Stimulated activated CD4-positive, alpha-beta T cell treated with anti-CD3 and anti-CD28 coated beads, Interleukin-4, amount 100 ng/mL, for 1 hour (primary cell): ENCODE measurements at places on chromosomes 1 and 21.
A peak's percentile ranks its signal among the peaks of the same experiment; 100 is the strongest.

DNA sequence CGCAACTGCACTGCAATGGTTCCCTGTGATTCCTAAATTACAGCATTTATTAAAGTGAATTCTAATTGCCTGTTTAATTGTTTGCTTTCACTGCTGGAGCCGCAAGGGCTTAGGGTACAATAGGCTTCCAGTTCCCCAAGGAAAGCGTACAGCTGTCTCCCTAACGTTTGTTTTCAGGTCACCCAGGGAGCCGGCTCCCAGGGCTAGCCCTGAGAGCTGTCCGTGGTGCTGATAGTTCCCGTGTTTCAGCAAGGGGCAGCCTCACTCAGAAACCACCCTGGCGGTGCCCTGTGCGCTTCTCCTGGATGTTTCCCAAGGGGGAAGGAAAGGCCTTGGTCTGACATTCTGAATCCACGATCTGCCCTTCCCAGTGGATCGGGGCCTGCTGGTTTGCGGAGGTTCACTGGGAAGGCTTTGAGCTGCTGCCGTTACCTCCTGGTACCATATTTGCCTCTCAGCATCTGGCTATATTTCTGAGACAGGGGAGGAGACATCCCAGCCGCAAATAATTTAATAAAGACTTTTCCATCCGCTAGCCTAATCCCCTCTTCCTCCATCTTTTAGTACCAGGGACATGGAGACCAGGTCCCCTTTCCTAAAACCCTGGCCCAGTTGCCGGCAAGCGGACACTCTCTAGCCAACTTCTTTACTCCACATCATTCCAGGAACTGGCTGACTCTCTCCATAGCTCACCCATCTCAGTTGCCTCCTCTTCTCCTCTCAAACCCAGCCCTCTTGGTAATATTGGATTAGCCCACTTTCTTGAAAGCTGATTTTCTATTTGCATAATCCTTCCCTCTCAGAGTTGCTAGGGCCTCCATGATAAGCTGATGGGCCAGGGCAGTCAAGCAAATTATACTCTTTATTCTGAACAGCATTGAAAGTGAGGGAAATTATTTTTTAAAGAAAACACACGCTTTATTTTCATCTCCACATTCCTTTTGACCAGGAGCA is 149.0 kb downstream of the IGSF21 start:
- DNase-seq = peak; percentile 7

GRCh38 chr1:222372221-222372620 is 175.7 kb downstream of the HHIPL2 start:
- no peak for DNase-seq

DNA sequence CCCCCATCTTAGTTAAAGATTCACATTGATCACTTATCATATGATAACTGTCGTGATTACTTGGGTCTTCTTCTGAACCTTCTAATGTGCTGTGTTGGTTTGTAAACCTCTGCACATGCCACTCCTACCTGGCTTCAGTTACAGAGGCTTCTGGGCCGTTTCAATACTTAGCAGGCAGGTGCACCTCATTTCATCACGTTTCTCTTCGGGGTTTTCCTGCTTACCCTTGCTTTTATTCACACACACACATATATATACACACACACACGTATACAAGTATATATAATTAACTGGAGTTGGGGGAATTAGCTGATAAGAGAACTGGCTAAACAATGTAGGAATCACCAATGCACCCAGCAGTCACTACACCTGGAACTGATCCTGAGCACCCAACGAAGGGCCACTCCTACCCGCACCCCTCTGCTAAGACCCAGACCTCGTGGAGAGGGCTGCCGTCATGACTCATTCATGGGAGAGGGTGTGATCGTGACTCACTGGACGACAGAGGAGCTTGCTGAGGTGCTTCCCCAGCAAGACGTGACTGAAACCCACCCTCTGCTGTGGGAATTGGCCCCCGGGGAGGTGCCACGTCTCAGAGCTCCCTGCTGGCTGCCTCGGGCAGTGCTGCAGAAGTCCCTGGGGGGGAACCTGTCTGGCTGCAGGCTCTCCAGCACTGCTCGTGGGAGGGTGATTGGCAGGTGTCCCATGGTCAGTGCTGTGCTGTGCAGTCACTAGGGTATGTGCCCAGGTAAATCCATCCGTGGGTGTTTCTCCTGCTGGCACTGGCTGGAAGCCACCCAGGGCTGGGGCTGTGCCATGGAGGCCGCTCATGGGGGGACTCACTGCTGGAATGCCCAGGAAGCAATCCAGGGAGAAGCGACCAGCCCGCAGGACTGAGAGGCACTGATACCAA is 166.6 kb downstream of the DYRK1A start:
- peak; percentile 7 for DNase-seq

DNA sequence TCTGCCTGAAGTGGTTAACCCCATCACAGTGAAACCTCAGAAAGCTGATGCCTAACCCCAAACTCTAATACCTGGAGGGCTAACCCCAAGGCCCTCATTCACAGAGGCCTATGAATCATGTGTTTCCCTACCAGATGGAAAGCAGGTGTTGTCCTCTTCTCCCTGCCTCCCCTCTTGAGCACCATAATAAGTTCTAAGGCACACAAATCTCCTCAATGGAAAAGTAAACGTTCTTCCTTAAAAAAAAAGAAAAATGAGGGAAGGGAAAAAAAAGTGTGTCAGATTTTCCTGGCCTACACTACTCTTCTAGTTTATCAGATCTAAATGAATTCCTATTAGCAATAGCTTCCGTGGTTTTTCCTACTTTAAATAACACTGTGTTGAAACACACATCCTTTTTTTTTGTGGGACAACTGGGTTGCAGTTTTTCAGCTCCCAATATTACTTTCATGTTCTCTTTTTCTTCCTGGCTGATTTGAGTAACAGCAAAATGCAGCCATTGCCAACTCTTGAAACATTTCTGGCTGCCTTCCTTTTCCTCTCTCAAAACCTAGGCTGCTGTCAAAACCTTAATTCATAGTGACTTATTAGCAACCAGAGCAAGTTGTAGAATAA is 43.2 kb downstream of the SLC44A3 start:
- no peak for DNase-seq

- DNase-seq = no peak
These were observed 50.3 kb upstream of the MPC2 start for GRCh38 chr1:167987174-167987573.

DNA sequence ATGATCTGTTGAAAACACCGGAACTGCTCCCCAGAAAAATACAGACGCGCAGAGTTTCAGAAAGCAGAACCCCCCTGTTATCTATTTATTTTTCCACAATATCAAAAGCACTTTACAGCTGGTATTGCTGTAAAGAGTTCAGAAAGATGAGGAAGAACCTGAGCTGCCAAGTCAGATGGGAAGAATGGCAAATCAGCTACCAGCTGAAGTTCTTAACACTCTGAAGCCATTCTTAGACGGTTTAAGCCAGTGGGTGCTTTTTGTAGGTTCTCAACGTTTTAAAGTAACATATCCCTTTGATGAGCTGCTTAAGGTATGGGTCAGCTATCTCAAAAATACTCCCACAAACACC is 714 bp upstream of the AKIRIN1 start:
- DNase-seq = no peak

DNA sequence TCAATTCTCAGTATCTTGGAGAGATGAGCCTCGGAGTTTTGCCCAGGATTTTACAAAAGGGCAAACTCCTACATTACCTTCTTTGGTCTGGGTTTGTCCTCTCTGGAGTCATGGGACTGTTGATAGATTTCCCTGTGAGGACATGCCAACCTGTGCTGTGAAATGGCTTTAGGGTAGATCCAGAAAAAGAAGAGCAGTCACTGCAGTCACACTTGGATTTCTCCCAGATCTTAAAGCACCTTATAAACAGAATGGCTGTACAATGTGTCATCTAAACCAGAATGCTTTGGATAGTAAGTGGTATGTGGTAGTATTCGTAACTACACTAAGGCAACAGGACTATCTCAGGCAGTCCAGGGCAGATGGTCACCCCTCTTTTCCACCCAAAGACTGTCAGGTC is 1.9 kb upstream of the CSRP1 start:
- no peak for DNase-seq

DNA sequence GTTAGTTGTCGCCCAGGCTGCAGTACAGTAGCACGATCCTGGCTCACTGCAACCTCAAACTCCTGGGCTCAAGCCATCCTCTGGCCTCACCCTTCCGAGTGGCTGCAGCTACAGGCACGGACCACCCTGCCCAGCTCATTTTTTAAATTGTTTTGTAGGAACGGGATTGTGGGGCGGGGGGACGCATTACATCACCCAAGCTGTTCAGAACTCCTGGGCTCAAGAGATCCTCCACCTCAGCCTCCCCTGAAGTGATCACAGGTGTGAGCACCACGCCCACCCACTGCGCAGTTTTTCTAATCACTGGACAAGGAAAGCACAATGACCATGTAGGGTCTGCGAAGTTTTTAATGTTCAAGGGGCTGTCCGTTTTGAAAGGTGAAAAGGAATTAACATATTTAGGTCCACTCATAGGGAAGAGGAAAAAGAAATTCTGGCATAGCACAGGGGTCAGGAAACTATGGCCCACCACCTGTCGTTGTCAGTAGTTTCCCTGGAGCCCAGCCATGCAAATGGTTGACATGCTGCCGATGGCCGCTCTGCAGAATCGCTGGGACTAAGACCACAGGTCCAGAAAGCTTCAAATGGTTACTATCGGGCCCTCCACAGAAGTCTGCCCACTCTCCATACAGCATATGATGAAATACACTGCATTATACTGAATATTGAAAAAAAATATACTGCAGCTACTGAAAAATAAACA is 26.0 kb downstream of the SETD4 start:
- no peak for DNase-seq

GRCh38 chr1:195345149-195345548 is 1263.1 kb downstream of the KCNT2 start:
- DNase-seq = no peak

DNA sequence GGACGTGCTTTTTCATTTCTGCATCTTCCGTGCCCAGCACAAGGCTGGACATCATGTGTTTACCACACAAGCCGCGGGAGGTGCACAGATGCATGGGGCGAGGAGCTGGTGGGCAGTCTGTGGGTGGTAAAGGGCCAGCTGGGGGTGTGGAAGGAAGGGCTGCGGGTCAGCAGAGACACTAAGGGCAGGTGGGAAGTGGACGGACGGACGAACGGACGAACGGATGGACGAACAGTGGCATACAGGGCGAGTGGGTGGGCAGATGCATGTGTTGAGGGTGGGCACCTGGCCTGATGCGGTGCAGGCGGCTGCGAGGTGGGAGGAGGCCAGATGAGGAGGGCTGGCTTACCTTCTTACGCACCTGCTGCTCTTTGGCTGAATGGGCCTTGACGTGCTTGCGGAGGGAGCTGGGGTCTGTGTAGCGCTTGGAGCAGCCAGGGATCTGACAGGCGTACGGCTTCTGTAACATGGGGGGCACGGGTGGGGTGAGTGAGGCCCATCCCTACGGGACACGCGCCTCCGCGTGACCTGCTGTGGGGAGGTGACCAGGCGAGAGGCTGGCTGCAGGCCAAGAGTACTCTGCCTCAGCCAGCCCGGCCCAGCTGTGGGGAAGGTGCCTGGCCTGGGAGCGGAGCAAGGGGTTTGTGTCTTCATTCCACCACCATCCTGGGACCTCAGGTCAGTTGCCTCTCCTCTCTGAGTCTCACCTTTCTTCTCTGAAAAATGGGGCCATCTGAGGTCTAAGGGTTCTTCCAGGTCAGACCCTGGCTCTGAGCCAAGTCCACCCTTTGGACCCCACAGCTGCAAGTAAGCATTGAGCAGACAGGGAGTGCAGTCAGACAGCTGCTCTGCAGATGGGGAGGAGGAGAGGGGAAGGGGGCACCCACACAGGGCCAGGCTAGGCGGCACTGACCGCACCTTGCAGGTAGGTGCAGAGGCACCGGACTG is 65.5 kb downstream of the DMRTB1 start:
- DNase-seq = no peak

GRCh38 chr1:187313115-187313514 is 484.4 kb downstream of the PLA2G4A start:
- no peak for DNase-seq

DNA sequence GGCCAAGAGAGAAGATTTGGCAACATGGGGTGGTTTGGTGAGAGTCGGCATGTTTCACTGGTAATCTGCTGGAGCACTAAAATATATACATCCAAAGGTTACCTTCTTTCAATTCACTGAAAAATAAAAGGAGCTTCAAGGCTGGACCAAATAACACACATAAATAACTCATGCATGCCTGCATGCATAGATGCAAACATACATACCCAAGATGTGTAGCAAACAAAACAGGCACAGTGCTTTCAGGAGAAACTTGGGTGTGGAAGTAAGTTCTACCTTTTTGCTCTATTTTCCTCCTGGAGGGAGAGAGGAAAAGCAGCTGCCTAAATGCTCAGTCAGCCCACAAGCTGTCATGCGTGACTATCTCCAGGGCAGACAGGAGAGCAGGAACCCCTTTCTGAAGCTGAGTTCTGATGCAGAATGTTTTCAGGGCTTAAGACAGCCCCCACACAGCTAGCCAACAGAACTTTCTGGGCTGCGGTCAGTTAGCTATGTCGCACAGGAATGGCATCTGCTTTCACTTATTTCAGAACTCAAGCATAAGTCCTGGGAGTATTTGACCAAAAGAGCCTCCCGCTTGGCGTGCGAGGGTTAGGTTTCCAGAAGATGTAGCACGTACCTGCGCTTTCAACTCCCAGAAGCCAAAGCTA is 166.2 kb downstream of the TOMM20 start:
- no peak for DNase-seq

- no peak for DNase-seq
These were observed 9.2 kb upstream of the OR1C1 start for GRCh38 chr1:247769603-247770002.

DNA sequence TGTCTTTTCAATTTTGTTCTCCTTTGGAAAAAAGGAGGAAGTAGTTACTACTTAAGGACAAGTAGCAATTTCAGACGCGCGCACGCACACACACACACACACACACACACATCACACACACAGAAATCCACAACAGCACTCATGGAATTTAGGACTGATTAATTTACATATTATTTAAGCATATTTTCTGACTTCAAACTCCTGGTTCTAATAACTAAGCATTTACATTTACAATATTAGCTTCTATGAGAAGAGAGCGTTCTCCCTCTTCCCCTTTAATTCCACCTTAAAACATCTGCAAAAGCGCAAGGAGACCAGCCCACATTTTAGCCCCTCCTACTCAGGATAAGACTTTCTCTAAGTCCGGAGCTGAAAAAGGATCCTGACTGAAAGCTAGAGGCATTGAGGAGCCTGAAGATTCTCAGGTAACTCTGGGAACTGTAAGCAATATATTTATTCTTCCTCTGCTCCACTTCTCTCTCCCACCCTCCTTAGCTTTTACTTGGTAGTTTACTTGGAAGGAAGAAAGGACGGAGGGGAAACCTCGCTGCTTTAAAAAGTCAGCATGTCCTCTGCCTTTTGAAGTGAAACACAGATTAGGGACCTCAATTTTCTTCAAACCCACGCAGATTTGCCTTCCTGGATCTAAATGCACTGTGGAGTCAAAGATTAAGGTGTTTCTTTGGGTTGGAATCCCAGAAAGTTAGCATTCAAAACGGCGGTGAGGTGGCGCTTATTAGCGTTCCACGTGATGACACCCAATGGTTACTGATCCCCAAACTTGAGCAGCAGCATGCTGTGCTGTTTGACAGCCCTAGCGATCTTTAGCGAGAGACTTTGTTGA is at the start of gene PLA2G4A:
TSS of gene PLA2G4A (plus strand) at position 339 of the 844 bp plus-strand sequence. CDS start 25,406 bp downstream, outside the sequence.
- DNase-seq = no peak

GRCh38 chr1:156602557-156602993 is 1.3 kb upstream of the GPATCH4 start:
- DNase-seq = no peak
